AG04449 (cell line): ENCODE measurements at places on chromosomes 1 and 21.

DNA sequence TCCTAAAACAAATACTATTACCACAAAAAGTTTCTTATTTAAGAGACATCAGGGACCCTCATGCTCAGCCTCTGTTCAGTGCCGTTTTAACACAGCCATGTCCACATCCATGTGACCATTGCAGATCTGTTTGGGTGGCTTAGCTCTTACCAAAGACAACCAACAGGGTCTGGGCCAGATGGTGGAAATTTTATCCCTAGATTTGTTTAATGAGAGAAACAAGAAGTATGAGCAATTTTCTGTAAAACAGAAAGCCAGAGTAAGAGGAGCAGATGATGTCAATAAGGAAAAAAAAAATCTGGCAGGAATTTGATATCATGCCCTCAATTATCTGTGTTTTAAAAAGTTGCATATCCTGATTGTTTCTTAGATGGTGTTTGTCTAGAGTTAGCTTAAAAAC, 299.9 kb downstream of the TM2D1 start:
- DNase-seq = no peak

GRCh38 chr1:222583079-222583478, 6.7 kb downstream of the TAF1A start:
- DNase-seq = no peak

GRCh38 chr21:17343055-17343454, 169.8 kb upstream of the CXADR start:
- DNase-seq = no peak

DNA sequence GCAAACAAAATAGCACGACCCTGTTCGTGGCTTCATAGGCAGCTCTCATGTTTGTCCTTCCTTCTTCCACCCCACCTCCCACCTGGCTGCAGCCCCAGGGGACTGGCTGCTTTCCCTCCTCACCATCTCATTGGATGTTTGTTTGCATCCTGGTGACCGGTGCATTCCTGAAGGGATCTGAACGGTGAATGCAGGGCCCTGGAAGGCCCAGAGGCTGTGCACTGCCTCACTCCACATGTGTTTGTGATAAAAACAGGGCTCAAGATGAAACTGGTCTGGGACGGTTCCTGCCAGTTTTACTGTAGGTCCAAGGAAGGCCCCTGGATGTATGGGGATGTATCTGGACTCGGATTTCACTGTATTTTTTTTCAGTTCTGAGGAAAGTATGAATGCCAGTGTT, 42.8 kb downstream of the CNN3 start:
- no peak for DNase-seq

DNA sequence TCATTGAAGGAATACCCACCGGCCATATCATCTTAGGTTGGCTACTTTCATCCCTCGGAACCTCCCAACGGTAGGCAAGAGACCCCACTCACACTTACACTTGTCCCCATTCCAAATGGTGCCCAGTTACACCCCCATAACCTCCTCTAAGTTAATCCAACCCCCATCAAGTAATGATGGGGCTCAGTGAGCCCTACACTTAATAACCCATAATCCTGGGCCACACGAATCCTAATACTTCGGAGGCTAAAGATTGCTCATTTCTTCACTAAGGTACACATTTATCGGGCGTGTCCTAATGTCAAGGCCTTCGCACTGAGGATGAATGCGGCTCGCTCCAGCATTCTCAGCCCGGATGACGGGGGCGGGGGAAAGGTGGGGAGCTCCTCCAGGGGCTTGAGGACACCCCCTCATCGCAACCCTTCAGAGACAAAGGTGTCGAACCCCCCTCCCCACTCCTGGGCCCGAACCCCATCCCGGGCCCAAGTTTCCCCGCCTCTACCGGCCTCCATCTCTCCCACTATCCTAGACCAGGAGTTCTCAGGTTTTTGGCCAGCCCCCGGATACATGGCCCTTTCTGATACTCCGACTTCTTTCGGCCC, 435 bp downstream of the ILF2 start:
- DNase-seq = no peak

DNA sequence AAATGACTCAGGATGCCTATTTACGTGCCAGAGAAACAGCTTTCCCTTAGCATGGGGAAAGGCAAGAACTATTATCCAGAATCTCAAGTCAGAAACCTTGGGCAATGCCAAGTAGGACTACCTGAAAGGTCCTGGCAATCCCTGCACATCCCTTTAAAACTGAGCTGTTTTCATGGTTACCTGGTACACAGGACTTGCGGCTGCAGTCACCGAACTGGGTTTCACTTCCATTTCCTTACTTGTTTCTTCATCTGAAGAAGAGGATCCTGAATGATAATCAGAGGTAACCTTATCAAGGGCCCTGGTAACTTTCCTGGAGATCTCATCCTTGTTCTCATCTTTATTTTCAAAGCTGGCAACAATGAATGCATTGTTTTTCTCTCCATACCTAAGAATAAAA, 14.3 kb downstream of the BTG3 start:
- no peak for DNase-seq

DNA sequence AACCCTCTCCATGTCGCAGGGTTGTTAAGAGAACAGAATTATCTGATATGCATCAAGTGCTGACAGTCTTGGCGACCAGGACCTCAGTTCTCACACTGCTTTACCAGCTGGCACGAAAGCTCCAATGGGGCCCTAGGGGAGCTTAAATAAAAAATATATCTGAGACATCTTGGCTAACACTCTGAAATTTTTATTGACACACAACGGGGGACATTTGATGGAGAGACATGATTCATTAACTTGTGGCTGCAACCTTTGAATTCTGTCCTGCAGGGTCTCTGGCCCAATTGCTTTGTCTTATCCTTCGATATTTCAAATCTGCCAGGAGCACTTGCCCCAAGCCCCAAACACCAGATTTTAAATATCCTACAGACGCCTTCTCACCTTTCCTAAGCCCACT, 567.0 kb downstream of the AJAP1 start:
- no peak for DNase-seq

DNA sequence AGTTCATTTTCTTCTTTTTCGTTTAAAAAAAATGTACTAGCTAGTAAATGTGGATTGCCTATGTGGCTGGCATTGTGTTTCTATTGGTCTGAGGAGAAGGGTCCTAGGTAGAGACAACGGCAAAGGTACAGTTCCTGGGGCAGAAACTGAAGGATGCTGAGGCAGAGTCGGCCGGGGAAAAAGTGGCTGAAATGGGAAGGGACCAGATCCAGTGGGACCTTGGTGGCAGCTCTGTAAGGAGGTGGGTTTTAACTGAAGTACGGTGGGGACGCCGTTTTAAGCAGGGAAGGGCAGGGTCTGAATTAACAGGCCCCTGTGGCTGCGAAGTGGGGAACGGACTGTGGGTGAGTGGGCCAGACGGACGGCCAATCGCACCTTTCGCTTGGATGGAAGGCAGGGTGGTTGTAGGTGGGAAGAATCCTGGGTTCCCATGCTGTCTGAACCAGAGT, 420 bp upstream of the VPS13D start:
- no peak for DNase-seq

DNA sequence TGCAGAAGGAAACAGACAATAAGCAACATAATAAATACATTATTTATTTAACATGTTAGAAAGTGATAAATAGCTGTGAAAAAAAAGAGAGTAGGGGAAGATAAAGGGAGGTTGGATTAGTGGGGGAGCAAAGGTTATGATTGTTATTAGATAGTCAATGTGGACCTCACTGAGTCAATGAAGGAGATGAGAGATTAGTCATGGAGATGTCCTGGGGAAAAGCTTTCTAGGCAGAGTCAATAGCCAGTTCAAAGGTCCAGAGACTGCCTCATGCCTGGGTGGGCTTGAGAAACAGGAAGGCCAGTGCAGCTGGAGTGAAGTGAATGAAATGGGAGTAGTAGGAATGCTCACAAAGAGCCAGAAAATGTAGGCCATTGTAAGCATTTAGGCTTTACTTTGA, 187.1 kb upstream of the CACYBP start:
- DNase-seq = no peak

DNA sequence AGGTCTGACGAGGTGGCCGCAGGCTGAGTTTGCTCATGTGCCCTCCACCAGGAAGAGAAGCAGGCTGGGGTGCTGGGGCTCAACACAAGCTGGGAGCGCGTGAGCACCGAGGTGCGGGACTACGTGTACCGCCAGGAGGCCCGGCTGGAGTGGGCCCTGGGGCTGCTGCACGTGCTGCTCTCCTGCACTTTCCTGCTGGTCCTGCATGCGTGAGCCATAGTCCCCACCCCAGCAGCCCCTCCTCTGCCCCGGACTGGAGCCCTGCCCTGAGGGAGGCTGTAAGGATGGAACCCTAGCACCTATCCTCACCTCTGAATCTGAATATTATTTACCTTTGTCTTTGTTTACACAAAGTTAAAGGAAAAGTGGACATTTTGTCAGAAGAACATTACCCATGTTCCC, 7.8 kb upstream of the ADAM15 start:
- DNase-seq = no peak

DNA sequence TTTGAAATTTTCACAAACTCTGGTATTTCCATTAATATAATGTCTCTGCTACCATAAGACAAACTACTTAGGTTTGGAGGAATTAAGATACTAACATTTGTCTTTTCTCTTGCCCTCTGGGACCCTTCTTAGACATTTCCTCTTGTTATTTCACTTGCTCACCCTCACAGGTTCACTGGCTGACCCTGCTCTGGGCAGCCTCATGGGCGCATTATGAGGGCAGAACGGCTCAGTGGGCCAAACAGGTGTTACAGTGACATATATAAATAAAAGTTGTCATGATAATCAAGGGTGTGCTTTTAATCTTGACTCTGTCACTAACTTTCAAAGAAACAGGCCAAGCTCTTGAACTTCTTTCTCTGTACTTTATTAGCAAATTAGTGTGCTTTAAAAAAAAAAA, 46.5 kb downstream of the ZNHIT6 start:
- no peak for DNase-seq

DNA sequence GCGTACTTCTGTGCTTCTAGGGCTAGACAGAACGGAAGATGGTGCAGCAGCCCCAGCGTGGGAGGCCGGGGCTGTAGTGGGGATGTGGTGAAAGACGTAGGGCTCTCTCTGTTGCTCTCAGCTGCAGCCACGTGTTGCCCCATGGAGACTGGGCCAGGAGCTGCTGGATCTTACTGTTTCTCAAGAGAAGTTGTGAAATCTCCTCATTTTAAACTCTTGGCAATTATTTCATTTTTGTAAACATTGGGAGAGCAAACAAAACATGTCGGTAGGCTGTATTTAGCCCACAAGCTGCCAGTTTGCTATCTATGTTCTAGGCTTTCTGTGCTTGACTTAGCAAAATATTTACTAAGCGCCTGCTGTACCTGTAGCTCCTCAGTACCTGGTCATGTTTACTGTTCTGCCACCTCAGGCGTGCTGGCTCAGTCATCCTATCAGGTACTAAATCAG, 15.9 kb upstream of the ELOA start:
- no peak for DNase-seq

GRCh38 chr1:116751621-116752020, 2.6 kb upstream of the CD2 start:
- no peak for DNase-seq

- DNase-seq = no peak
These were observed 22.3 kb downstream of the CD34 start for GRCh38 chr1:207888652-207889051.
